ENCODE measurements at places on chromosomes 12 and 14. TPM values are rescaled to one million over a fixed set of nuclear protein-coding genes. Genes with fewer than 3 reads are reported as not detected.
A peak's percentile ranks its signal among the peaks of the same experiment; 100 is the strongest.

DNA sequence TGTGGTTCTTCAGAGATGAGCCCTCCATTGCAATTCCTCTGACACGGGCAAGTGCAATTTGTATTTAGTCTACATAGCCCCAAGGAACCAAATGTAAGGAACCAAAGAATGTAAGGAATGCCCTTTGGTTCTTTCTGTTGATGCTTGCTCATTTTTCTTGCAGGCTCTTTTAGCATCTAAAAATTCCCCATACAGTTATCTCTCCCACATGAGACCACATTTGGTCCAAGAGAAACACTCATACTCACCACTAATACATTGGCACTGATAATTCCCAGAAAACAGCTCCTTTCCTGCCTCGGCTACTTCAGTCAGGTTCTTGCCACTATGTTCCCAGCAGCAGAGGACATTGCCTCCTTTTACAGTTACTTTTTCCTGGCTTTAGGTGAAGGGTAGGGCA is 332.6 kb downstream of the AEBP2 start:
- H3K27ac ChIP-seq, result no peak overlapping the region
- H3K27me3 ChIP-seq, result no peaks in the 10 kb centered on the region
- no peaks in the 10 kb centered on the region for H3K4me1 ChIP-seq
- DNase-seq, result no peak

- DNase-seq, result no peak
- no peaks in the 10 kb centered on the region for H3K27me3 ChIP-seq
- no peak overlapping the region for H3K4me3 ChIP-seq
- peaks cover 14% of the 10 kb centered on the region for H3K36me3 ChIP-seq
- H3K4me1 ChIP-seq, result peaks cover 8% of the 10 kb centered on the region
- no peak overlapping the region for H3K27ac ChIP-seq
Observed at GRCh38 chr12:89632778-89633177, 75.9 kb downstream of the ATP2B1 start.

The IPO4 gene
- 28.5 TPM for total RNA-seq

DNA sequence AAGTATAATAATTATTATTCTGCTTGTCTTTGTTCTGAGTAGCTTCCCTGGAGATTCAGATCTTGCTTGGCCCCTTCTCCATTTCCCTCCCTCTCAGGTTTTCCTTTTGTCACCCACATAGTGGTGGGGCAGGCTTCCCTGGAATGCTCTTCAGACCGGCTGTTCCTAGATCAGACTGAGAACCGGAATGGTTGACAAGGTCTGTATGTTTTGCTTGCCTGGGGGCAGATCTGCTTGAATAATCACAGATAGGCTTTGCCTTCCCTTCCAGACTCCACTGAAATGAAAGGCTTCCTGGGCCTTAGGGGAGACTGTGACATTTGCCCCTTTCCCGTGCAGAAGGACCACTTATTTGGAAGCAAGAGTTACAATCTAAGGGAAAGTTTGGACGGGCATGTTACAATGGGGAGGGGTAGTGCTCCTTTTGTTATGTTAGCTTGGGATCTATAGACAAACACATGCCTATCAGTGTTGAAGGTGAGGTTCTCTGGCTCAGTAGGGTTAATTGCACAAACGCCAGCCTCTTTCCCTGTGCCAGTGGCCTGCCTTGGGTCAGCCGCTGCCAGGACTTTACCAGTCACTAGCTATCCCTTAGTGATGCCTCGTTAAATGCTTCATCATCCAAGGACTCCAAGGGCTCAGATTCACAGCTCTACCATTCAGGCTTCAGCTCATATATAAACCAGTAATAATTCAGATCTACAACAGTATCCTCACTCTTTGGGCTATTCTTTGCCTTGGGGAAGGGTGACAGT is 178.6 kb downstream of the SNAPC1 start:
- no peak for DNase-seq
- H3K27ac ChIP-seq, result no peak overlapping the region
- no peak overlapping the region for H3K4me3 ChIP-seq
- no peaks in the 10 kb centered on the region for H3K36me3 ChIP-seq
- no peaks in the 10 kb centered on the region for H3K27me3 ChIP-seq
- no peaks in the 10 kb centered on the region for H3K4me1 ChIP-seq

The SRRM4 gene
- under 0.01 TPM for total RNA-seq

The KRT83 gene
- total RNA-seq, result not detected

The BDKRB2 gene
- 23.3 TPM for total RNA-seq

GRCh38 chr12:125720961-125721360 is 655.7 kb downstream of the AACS start:
- no peak overlapping the region for H3K27ac ChIP-seq
- H3K4me3 ChIP-seq, result no peak overlapping the region
- DNase-seq, result no peak
- no peaks in the 10 kb centered on the region for H3K4me1 ChIP-seq
- no peaks in the 10 kb centered on the region for H3K27me3 ChIP-seq

DNA sequence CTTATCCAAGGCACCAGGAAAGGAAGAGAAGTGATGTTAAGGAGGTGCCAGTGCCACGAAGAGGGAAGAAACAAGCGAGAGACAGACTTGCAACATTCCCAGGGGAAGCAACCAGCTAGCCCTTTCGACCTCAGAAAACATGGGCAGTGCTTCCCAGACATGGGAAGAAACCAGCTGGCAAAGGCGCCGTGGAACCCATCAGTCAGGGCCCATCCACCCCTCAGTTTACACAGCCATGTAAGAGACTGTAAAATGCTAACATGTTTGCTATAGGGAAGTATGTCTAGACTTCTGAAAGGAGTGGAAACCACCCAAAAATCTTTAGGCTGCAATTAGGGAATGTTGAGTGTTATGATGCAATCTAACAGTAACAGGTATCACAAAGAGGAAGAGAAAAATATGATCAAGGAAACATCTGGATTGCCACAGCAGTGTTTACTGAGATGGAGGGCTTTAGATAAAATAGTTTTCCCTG is 26.3 kb downstream of the ANAPC5 start:
- H3K27me3 ChIP-seq, result no peaks in the 10 kb centered on the region
- no peak overlapping the region for H3K27ac ChIP-seq
- H3K4me3 ChIP-seq, result no peak overlapping the region
- H3K36me3 ChIP-seq, result no peaks in the 10 kb centered on the region
- no peaks in the 10 kb centered on the region for H3K4me1 ChIP-seq
- no peak for DNase-seq

GRCh38 chr12:3219233-3219632 is 142.1 kb downstream of the TSPAN9 start:
- H3K4me1 ChIP-seq, result peaks cover 56% of the 10 kb centered on the region
- DNase-seq, result no peak
- no peaks in the 10 kb centered on the region for H3K27me3 ChIP-seq
- H3K27ac ChIP-seq, result peak overlapping the region; percentile 85

- no peaks in the 10 kb centered on the region for H3K27me3 ChIP-seq
- H3K27ac ChIP-seq, result peak overlapping the region; percentile 48
- no peaks in the 10 kb centered on the region for H3K36me3 ChIP-seq
- peaks cover 20% of the 10 kb centered on the region for H3K4me1 ChIP-seq
Observed at GRCh38 chr12:100184549-100185145, 16.0 kb upstream of the ACTR6 start.

GRCh38 chr14:77580964-77581505 is 35.4 kb downstream of the SPTLC2 start:
- no peak for DNase-seq
- peaks cover 45% of the 10 kb centered on the region for H3K4me1 ChIP-seq
- H3K27me3 ChIP-seq, result no peaks in the 10 kb centered on the region
- no peaks in the 10 kb centered on the region for H3K36me3 ChIP-seq

The RIN3 gene
- 22.6 TPM for total RNA-seq

GRCh38 chr14:99256483-99256874 is 15.5 kb downstream of the BCL11B start:
- no peak overlapping the region for H3K4me3 ChIP-seq
- DNase-seq, result no peak
- peaks cover 14% of the 10 kb centered on the region for H3K4me1 ChIP-seq
- H3K27ac ChIP-seq, result no peak overlapping the region
- no peaks in the 10 kb centered on the region for H3K27me3 ChIP-seq

The MYO1H gene
- total RNA-seq, result not detected

The AMDHD1 gene
- total RNA-seq, result 0.49 TPM

The ERBB3 gene
- 53.8 TPM for total RNA-seq

DNA sequence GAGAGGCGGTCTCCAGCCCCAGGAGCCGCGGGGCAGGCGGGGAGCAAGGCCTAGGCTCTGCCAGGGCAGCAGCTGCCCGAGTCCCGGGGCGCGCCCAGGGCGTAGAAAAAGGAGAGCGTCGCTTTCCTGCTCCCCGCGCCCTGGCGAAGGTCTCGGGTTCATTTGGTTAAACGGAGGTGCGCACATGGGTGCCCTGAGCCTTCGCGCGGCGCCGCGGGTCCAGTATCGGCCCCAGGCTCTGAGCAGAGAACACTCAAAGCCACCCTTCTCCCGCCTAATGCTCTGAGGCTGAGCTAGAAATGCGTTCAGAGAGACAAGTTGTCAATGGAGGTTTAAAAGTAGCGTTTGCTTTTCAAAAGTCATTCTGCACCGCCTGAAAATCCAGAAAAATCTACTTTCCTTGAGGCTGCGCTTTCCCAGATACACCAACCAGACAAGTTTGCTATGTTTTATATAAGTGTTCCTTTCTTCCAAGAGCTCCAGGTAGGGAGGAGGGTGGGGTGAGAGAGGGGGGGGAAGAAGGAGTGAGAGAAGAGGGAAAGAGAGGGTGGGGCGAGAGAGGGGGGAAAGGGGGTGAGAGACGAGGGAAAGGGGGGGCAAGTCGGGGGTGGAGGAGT is 1.5 kb downstream of the TMEM132C start:
- peak overlapping the region; percentile 74 for H3K27ac ChIP-seq
- H3K4me3 ChIP-seq, result peak overlapping the region; percentile 57
- no peaks in the 10 kb centered on the region for H3K36me3 ChIP-seq
- peaks cover 33% of the 10 kb centered on the region for H3K4me1 ChIP-seq
- DNase-seq, result peak; percentile 58

DNA sequence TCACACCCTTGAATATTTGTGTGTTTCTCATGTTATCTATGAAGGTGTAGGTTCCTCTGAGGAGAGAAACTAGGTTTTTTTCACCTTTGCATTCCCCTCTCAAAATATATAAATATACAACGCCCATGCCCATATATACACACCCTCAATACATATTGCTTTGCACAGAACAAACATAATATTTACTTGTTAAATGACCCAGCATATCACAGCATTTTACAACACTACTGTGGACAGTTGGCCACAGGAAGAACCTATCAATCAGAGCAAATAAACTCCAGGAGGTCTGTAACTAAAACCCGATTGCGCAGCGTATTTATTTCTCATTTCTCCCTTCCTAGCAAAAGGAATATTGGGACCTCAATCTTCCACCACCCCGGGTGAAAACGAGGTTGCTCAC is 196.0 kb downstream of the SLC5A8 start:
- no peak for DNase-seq
- H3K27ac ChIP-seq, result no peak overlapping the region
- no peaks in the 10 kb centered on the region for H3K27me3 ChIP-seq
- H3K36me3 ChIP-seq, result no peaks in the 10 kb centered on the region
- H3K4me3 ChIP-seq, result no peak overlapping the region

GRCh38 chr14:59093902-59094301 is 94.6 kb upstream of the DAAM1 start:
- H3K27me3 ChIP-seq, result no peaks in the 10 kb centered on the region
- no peak overlapping the region for H3K27ac ChIP-seq
- no peak for DNase-seq
- H3K4me1 ChIP-seq, result no peaks in the 10 kb centered on the region
- H3K36me3 ChIP-seq, result no peaks in the 10 kb centered on the region

The NFYB gene
- 32.9 TPM for total RNA-seq

GRCh38 chr12:68641138-68641537 is 30.4 kb downstream of the RAP1B start:
- no peaks in the 10 kb centered on the region for H3K27me3 ChIP-seq
- H3K27ac ChIP-seq, result no peak overlapping the region
- no peak overlapping the region for H3K4me3 ChIP-seq
- DNase-seq, result no peak

DNA sequence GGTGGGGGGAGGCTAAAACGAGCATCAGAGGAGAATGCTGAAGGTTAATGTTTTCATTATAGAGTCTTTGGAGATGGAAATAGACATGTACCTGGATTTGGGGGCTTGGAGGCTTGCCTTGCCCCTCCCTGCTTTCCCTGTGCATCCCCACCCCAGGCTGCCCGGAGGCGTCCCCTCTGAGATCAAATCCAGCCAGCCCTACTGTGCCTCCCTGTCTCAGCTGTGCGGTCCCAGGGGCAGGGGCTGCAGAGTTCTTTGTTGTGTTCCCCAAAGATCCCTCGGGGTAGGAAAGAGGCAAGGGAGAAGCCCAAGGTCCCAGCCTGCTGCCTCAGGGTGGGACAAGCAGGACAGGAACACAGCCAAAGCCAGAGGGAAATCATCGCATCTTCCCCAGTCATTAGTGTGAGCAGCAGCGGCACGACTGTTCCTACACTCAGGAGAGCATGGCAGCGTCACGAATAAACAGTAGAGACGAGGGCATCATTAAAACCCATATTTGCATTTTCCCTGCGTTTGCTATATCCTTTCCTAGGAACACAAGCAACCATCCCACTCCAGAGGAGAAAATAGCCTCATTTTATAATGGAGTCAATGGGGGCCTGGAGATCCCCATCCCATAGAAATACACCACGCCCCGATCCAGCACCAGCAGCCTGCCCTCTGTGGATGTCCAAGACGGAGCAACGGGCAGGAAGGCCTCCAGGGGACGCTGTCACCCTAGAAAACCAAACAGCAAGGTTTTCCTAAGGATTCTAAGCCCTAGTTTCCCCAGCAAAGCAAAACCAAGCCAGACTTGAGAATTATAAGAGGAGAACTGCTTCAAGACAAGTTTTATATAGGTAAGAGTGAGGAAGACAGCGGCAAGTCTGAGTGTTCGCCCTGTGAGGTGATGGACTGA is 32.4 kb downstream of the ANO2 start:
- no peak overlapping the region for H3K27ac ChIP-seq
- no peaks in the 10 kb centered on the region for H3K36me3 ChIP-seq
- H3K4me1 ChIP-seq, result no peaks in the 10 kb centered on the region
- H3K27me3 ChIP-seq, result no peaks in the 10 kb centered on the region

- no peak for DNase-seq
- peaks cover 6% of the 10 kb centered on the region for H3K4me1 ChIP-seq
- H3K27ac ChIP-seq, result no peak overlapping the region
- H3K4me3 ChIP-seq, result no peak overlapping the region
- no peaks in the 10 kb centered on the region for H3K27me3 ChIP-seq
- no peaks in the 10 kb centered on the region for H3K36me3 ChIP-seq
Observed at GRCh38 chr14:34256223-34256622, 205.8 kb downstream of the SPTSSA start.

- H3K27ac ChIP-seq, result peak overlapping the region; percentile 98
- peak overlapping the region; percentile 91 for H3K4me3 ChIP-seq
- no peak for DNase-seq
- H3K27me3 ChIP-seq, result no peaks in the 10 kb centered on the region
Observed at GRCh38 chr14:23284654-23285529, 1.0 kb downstream of the HOMEZ start.

DNA sequence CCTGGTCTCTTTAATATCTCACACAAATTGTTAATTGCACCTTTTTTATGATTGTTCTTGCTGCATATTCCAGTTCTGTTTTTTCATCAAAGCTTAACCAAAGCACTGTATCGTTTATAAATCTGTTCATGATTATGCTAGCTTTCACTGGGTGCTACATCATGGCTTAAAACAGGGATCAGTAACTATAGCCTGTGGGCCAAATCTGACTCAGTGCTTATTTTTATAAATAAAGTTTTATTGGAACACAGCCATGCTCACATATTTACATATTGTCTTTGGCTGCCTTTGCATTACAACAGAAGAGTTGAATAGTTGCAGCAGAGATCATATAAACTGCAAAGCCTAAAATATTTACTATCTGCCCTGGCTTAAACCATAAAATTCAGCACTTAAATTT is 183.4 kb upstream of the NRXN3 start:
- no peaks in the 10 kb centered on the region for H3K27me3 ChIP-seq
- H3K4me1 ChIP-seq, result no peaks in the 10 kb centered on the region
- DNase-seq, result no peak
- no peaks in the 10 kb centered on the region for H3K36me3 ChIP-seq

Data from vagina (tissue), 2 donors.